ENCODE measurements at places on chromosomes 7 and 10.

- DNase-seq = peak; percentile 98
These were observed 66.1 kb upstream of the AQP1 start for GRCh38 chr7:30845426-30846135.

DNA sequence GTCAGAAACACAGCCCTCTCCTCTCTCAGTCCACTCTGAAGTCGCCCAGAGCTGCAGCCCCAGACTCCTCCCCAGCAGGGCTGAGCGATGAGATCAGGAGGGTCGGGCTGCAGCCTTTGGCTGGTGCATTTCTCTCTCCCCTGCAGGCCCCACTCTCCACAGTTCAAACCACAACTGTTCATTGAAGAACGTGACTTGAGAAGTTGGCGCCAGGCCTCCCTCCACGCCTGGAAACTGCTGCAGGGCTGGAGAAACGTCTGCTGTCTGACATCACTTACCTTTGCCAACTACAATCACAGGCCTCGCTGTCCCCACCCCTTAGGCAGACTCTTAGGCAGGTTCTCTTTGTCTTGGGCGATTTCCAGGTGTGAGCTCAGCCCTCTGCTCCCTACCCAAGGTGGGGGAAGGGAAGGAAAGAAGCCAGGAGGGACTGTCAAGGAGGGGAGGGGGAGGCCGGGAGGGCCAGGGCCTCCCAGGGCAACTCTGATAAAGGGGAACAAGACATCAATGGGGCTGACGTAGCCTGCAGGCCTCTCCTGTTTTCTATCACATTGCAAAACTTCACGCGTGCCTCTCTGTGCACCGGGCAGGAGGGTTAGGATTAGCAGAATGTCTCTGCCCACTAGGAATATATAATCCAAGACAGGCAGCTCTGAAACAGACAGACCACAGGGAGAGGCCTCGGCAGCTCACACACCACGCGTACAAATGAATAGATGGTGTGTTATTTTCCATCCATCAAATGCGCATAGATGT, 32.7 kb downstream of the CALML5 start:
- DNase-seq = no peak

DNA sequence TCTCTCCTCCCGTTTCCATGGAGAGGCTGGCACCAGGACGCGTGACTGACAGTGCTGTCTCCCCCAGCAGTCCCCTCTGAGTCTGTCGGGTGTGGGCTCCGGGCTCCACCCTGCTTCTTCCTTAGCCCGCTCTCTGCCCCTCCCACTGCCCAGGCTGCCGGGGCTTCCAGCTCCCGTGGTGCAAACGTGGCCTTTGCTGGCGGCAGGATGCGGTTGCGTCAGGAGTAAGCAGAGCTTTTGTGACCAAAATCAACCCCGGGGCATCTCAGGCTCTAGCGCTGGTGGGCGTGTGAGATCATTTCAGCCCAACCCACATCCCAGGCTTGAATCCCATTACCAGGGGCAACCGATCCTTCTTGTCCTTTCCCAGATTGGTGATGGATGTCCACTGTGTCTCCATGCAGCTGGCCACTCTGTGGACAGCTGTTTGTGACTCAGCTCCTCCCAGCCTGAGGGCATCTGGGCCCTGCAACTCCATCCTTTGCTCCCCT, 28.2 kb downstream of the PTPRE start:
- no peak for DNase-seq

- no peak for DNase-seq
These were observed 14.2 kb upstream of the ZNF107 start for GRCh38 chr7:64651632-64652165.

- no peak for DNase-seq
These were observed 24.3 kb downstream of the HTRA1 start for GRCh38 chr10:122485670-122486069.

- DNase-seq = no peak
These were observed 216.0 kb downstream of the GPAM start for GRCh38 chr10:111967547-111967946.

DNA sequence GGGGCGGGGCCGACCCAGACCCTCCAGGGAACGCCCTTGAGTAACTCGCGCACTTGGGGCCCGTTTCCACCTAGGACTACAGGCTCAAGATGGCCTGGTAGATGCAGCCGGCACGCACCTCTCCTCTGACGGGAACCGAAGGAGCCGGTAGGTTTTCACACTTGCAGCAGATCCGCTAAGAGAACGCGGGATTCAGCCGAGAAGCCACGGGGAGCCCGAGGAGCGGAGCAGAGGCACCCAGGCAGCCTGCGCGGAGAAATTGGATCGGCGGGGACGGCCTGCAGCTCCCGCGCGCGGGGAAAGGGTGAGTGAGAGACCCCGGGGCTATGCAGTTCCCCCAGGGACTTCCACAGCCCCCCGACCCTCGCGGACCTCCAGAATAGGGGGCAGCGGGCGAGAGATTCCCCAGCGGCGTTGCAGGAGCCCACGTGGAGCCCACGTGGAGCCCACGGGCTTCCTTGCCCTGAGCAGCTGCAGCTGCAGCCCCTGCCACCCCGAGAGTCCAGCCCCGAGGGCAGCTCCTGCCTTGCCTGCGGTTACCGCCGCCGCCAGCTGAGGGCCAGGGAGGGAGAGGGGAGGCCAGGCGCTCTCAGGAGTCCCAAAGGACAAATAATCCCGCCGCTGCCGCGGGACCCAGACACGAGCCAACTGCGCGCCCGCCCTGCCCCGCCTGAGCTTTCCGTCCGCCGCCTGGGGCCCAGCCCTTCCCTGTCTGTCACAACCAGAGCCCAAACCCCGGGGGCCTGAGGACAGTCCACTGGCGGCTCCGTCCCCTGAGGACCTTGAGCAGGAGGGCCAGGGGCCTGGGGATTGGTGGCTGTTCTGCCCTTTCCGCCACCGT, 13.1 kb downstream of the IFT22 start:
- no peak for DNase-seq

DNA sequence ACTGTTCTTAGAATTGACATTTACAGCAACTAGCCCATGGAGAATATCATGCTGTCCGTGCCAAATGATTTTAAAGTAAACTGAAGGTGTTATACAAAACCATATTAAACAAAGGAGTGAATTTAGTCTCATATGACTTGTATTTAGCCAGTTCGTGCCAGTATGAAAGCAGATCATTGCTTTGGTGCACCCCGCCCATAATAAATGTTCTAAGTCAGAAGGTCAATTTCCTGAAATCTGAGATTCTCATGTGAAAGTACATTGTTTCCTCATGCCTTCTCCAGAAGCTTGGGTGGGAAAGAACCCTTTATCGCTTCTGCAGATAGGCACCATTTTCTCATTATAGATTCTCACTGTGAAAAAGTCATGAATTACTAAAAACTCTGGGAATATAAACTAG, 106.4 kb downstream of the CAMK1D start:
- DNase-seq = no peak

- DNase-seq = no peak
These were observed 60.7 kb downstream of the R3HCC1L start for GRCh38 chr10:98195120-98195519.

GRCh38 chr7:106693677-106694353, 32.9 kb upstream of the CCDC71L start:
- DNase-seq = no peak

- no peak for DNase-seq
These were observed 178.4 kb downstream of the MGMT start for GRCh38 chr10:129645487-129645886.

GRCh38 chr10:131201741-131202515, 109.6 kb downstream of the TCERG1L start:
- DNase-seq = no peak

DNA sequence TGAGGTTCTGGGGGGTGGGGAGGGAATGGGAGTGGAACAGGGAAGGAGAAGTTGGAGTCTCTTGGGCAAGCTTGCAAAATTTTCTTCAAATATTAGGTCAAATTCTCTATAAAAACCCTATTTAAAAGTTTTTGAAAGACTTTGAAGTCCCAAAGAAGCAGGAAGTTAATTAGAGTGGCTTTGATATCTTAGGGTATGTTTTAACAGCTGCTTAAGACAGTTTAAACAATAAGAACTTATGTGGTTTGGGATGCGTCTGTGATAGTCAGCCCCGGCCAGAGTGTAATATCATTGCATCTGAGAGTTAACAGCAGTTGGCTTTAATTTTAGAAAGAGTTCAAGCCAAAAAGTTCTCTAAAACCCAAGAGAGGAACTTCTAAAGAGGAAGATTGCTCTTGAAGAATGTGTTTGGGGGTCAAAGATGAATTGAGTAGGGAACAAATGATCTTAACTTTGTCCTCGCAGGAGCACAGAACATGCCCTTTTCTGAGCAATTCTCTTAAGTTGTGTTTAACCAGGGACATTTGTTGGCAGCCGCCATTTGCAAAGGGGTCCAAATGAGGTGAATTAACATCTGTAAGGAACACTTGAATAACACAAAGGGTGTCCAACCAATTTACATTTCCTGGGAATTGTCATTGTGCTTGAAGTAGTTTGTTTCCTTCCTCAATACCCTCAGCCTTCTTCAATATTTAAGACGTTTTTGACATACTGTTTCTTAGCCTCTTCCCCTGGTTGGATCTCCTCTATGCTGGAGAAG, 182.4 kb downstream of the PTEN start:
- DNase-seq = no peak

DNA sequence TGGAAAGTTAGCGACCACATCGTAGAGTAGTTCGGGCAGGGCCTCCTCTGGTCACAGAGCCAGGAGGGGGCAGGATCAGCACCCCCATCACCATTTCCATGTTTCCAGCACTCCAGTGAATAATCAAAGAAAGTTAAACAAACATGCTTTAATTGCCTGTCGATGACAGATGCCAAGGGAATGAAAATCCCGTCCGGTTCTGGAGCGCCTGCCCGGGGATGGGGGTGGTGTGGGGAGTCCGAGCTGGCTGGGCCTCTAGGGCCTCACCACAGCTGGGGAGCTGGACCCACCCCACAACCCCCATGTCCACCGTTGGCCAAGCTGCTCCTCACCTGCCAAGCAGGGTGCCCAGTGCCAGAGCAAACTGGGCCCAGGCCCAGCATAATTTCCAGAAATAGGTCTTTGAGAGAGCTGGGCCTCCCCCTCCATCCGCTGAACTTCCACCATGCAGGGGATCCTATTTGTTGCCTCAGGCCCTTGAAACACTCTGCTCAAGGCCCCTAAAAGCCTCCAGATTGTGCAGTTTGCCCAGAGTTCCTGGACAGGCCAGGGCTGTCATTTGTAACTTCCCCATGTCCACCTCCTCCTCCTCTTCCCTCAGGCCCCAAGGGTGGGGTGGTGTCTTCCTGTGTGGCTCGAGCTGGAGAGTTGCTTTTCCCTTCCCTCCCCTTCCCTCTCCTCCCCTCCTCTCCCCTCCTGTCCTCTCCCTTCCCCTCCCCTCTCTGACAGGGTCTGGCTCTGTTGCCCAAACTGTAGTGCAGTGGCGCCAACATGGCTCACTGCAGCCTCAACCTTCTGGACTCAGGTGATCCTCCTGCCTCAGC, 101.0 kb downstream of the MYL10 start:
- DNase-seq = no peak

GRCh38 chr10:118783776-118784545, 29.2 kb upstream of the CACUL1 start:
- DNase-seq = no peak

- DNase-seq = no peak
These were observed 27.1 kb upstream of the SOSTDC1 start for GRCh38 chr7:16492513-16493062.

GRCh38 chr10:63759335-63759734, 238.1 kb downstream of the REEP3 start:
- DNase-seq = no peak

DNA sequence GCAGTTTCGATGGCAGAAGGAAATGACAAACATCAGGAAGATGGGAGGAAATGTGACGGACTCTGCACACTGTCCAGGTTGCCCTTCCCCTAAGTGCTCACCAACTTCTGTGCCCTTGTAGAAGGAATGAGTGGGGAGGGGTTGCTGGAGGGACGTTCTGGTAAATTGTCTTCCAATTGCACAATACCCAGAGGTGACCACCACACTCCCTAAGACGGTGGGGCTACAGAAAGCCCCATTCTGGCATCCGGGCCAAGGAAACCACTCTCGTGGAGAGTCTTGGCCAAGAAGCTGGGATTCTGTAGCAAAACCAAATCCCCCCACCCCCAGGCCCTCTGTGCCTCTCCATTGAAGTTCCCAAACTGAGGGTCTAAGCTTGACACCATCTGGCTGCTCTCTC, 37.1 kb downstream of the ZMIZ1 start:
- DNase-seq = no peak

- DNase-seq = no peak
These were observed 61.1 kb downstream of the PLXNA4 start for GRCh38 chr7:132515181-132515580.

DNA sequence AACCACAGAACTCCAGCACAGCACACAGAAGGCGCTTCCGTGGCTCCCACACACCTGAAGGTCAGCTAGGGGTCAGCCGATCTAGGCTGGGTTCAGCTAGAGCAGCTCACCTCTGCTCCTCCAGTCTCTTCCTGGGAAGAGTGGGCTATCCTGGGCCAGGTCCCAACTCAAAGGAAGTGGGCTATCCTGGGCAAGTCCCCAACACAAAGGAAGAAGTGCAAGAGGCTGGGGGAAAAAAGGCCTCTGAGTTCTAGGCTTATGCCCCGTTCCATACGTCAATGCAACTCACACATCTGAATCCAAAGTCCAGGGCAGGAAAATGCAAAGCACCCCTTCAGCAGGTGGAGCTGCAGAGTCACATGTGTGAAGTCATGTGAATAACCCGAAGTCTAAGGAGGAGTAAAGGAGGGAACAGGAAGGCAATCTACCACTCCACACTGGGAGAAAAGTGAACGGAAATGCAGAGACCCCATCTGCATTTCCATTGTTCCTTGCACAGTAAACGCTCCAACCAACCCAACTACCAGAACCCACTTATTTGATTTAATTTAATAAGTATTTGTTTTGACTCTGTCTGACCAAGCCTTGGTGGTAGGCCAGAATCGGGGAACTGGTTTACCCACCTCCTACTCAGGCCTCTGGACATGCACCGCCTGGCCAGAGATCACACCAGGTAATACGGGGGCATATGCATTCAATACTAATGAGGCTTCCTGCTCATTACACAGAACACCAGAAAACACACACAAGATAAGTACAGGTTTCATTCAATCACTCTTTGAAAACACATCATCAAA, 95.5 kb upstream of the RNF32 start:
- DNase-seq = no peak

DNA sequence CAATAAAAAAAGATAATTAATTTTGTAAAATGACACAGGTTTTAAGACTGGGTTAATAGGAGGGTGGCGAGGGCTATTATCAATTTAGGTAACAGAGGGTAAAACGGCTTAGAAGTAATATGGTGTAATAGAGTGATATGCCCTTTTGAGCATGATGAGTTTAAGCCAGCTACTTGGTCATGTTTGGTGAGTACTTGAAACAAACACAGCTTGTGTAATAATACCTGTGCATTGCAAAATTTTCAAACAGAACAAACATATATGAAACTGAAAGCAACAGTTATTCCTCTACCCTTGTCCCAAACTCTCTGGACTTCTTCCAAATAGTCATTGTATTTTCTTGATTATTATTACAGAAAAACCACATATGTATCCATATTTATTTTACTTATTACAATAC, 241.7 kb downstream of the MAGI2 start:
- no peak for DNase-seq

DNA sequence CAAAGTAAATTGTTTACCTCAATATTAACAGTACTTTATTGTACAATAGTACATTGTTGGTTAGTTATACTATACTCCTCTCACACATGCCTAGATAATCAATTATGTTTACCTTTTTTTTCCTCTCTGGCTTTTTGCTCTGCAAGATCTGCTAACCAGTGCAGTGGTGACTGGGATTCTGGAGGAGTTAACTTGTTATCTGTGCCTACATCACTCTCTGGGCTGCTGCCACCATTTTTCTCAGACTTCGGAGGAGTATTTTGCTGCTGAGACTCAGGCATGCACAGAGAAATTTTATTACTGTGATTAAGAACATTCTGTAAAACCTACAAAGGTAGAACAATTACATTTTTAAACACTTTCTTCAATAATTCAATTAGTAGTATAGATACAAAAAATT, 59.7 kb downstream of the NRBF2 start:
- no peak for DNase-seq

- no peak for DNase-seq
These were observed 264.9 kb upstream of the FERD3L start for GRCh38 chr7:19410106-19410505.

All from C1 segment of cervical spinal cord (tissue), 14 donors.